ENCODE measurements at places on chromosomes 16 and 17.

- DNase-seq, result no peak
These were observed 26.0 kb downstream of the COPZ2 start for GRCh38 chr17:48011405-48012150.

DNA sequence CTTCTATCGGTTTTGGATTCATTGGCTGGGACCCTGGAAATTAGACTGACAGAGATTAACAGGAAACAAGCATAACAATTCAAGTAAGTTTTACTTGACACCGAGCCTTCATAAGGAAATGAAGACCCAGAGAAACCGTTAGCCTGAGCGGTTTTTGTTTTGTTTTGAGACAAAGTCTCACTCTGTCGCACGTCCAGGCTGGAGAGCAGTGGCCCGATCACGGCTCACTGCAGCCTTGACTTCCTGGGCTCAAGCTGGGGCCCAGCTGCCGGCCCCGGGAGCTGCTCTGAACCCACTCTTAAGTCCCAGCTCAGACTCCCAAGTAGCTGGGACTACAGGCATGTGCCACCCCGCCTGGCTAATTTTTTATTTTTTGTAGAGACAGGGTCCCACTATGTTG is 321.3 kb downstream of the SEC14L1 start:
- peak; percentile 63 for DNase-seq

- peak; percentile 76 for DNase-seq
These were observed 44.4 kb upstream of the MED13 start for GRCh38 chr17:62109378-62109902.

GRCh38 chr17:13704333-13704732 is 102.6 kb upstream of the HS3ST3A1 start:
- DNase-seq, result no peak

- DNase-seq, result no peak
These were observed 902 bp downstream of the KAT2A start for GRCh38 chr17:42120161-42120769.

- DNase-seq, result no peak
These were observed 23.7 kb downstream of the ZNF267 start for GRCh38 chr16:31897283-31897682.

- DNase-seq, result no peak
These were observed 21.9 kb downstream of the CMIP start for GRCh38 chr16:81466356-81466980.

DNA sequence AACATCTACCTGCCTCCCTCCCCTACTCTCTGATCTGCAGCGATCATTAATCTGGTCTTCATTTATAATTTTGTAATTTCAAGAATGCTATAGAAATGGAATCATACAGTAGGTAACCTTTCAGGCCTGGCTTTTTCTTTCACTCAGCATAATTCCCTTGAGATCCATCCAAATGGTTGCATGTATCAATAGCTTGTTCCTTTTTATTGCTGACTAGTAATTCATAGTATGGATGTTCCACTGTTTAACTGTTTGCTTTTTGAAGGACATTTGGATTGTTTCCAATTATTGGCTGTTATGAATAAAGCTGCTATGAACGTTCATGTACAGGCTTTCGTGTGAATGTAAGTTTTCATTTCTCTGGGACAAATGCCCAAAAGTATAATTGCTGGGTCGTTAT is 125.2 kb downstream of the USP31 start:
- no peak for DNase-seq

DNA sequence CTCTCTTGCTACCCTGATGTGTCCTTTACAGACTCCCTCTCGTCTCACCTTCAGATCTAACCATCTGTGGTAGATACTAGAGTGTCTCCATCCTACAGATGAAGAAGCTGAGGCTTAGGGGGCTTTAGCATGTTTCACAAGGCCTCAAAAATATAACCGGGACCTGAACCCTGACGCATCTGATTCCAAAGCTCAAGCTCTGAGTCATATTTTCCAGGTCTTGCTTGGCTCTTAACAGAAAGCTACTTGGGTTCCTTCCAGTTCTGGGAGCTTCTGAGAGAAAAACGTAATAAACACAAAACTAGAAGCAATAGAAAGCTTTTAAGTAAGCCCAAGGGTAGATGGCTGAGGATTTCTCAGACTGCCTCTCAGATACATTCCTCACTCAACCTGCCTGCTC is 224.3 kb upstream of the EEF2KMT start:
- DNase-seq, result no peak

DNA sequence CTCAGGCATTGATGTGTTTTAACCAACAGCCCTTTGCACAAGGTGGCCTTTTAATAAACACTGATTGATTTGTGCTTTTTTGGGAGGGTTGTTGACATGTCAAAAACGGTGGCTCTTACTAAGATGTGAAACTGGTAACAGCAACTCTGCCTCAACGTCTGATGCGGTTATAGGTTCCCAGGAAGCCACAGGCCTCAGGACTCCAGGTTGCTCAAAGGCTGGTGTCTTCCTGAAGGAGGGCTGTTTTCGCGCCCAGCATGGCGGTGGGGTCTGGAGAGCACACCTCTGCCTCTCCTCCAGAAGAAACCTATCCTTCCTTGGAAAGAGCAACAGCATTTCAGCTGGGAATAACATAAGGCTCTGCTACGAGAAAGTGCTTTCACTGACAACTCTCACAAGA is 187.5 kb downstream of the IRF8 start:
- DNase-seq, result no peak

- DNase-seq, result no peak
These were observed 24.0 kb upstream of the SREBF1 start for GRCh38 chr17:17860766-17861107.

GRCh38 chr17:59154292-59154720 is 680 bp downstream of the SKA2 start:
- peak; percentile 18 for DNase-seq

GRCh38 chr17:29557739-29558116 is 9.1 kb downstream of the ABHD15 start:
- DNase-seq, result no peak

GRCh38 chr17:70091696-70092095 is 16.7 kb downstream of the KCNJ16 start:
- DNase-seq, result no peak

DNA sequence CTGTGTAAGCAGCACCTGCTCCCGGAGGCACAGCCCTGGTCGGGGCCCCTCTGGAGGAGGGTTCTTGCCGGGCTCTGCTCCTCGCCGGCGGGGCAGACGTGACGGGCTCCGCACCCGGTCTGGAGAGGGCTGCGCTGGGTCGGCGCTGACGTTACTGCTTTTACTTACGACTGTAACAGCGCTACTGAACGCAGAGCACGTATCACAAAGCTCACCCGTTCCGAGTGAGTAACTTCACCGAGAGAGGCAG is 1.3 kb upstream of the RAB40C start:
- DNase-seq, result peak; percentile 70

- DNase-seq, result no peak
These were observed 6.4 kb downstream of the NGFR start for GRCh38 chr17:49501496-49501895.

DNA sequence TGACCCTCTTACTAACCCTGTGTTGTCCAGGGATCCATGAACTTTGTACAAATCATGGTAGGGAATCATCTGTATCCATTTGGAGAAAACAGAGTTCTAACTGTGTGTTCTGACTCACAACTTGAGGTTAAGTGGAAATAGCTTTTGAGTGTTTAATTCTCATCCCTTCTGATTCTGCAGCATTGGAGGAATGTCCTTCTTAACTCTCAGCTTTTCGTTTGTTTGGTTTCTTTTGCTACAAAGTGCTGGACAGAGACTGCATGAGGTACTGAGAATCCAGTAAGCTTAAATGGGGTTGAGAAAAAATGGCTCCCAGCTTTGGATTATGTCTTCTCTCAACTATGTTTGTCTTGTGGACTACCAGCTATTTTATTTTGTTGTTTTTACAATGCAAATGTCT is 352.1 kb upstream of the KIF2B start:
- no peak for DNase-seq

GRCh38 chr16:3797473-3797872 is 80.1 kb upstream of the TRAP1 start:
- no peak for DNase-seq

DNA sequence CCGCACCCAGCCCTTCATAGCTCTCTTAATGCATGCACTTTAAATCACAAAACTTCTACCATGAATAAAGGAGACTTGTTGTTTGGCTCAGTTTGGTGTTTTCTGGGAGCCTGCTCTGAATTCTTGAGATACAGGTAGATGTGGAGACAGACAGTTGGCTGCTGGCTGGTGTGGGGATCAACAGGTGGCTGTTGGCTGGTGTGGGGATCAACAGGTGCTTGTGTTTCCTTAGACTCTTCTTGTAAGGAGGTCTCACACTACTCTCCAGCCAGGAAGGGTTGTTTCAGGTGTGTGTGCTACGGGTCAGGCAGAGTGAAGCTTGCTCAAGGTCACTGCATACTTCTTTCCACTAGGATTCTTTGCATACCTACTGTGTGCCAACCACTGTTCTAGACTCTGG is 265.9 kb downstream of the HS3ST4 start:
- DNase-seq, result no peak

DNA sequence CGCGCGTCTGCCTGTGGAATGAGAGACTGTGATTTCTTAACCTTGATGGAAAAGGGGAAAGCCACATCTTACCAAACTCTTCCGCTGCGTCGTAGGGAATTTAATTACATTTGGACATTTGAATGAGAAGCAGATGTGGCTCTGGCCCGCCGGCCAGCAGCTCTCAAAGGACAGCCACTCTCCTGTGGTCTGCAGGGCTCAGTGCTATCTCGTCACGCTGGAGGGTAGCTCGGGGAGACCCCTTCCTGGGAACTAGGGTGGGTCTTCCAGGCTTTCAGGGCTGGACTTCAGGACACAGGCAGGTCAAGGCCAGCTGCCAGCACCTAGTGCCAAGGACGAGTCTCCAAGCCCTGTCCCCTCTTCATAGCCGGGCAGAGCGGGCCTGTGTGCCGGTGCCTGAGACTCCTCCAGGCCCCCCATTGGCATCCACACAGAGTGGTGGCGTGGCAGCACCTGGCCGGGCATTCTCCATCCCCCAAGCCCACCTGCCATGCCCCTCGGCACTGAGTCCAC is 15.9 kb upstream of the TBX2 start:
- no peak for DNase-seq

DNA sequence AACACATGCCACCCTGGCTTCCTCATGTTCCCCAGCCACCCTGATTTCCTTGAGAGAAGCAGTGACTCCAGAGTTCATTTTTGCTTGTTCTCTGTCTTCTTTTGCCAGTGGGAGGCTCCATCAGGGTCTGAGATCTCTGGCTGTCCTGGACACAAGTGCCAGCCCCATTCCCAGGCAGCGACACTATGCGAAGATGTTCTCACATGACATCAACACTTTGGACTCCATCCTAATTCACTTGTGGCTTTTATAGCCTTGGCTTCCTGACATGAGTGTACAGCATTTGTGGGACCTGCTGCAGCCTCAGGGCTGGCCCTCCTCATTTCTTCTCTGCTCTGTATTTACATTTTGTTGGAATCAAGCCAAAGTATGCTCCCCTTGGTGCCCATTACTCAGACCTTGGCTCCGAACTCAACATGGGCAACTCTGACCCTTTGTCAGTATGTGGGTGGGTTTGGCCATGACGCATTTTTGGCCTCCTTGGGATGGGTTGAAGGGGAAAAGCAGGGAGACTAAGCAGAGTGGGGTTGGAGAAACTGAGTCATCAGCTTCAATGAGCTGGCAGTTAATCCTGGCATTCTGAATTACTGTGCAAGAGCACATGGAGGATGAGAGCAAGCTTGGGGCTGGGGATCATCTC is 119.0 kb upstream of the EEF2KMT start:
- no peak for DNase-seq

GRCh38 chr16:72104905-72105304 is 11.3 kb downstream of the DHX38 start:
- no peak for DNase-seq

GRCh38 chr16:85570213-85570734 is 42.8 kb upstream of the GSE1 start:
- peak; percentile 66 for DNase-seq

- DNase-seq, result no peak
These were observed 1.7 kb upstream of the COASY start for GRCh38 chr17:42560246-42560645.

- no peak for DNase-seq
These were observed 64.3 kb downstream of the ZDHHC7 start for GRCh38 chr16:84947022-84947421.

GRCh38 chr16:78097548-78097947 is 1.9 kb upstream of the WWOX start:
- DNase-seq, result no peak

- no peak for DNase-seq
These were observed 23.3 kb upstream of the ERCC4 start for GRCh38 chr16:13896543-13897182.

GRCh38 chr16:19875900-19876299 is 8.7 kb downstream of the GPRC5B start:
- no peak for DNase-seq

- DNase-seq, result no peak
These were observed 971 bp downstream of the MINK1 start for GRCh38 chr17:4833941-4834680.

DNA sequence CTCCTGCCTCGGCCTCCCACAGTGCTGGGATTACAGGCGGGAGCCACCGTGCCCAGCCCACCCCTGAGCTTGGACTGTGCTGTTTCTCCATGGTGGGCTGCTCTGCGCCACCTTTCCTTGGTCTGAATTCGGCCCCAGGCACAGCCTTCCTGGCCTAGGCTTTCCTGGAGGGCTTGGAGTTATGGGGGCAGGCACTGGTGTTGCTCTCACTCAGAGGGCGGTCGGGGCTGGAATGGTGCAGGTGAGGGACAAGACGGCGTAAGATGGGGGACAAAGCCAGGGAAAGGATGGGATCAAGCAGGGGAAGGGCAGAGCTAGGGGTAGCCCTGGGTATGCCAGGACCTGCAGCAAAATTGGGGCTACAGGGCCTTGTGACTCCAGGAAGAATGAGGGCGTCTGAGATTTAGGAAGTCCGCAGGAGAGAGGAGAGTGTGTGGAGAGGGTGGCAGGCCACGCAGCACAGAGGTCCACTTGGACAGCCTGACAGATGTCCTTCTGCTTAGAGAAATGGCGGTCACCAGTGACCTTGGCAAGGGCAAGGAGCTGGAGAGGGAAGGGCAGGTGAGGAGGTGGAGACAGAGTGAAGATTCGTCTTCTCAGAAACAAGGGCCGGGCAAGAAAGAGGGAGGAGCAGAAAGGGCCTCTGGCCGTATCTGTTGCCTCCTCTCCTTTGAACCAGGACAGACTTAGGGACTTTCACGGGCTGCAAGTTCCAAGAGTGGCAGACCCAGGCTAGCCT is 1.6 kb upstream of the ATP6V0C start:
- no peak for DNase-seq

DNA sequence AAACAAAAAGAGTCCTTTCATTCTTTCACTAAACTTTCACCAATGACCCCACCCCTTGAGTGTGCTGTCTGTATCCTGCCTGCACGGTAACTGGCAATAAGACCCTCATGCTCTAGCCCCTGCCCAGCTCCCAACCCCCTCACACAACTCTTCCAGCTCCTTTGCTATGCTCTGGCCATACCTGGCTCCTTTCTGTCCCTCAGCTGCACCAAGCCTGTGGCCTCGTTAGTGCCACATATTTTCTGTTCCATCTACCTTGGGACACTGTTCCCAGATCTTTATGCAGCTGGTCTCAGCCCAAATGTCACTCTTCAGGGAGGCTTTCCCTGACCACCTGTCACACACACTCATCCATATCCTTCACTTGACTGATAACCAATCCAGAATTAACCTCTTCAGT is 47.3 kb downstream of the C16orf82 start:
- DNase-seq, result no peak

GRCh38 chr16:48383877-48384519 is 1.2 kb downstream of the SIAH1 start:
- no peak for DNase-seq

- peak; percentile 78 for DNase-seq
These were observed at the start of gene TELO2 for GRCh38 chr16:1492923-1493745. TELO2 (plus strand) TSS chr16:1493360; CDS start chr16:1494282, 922 bp downstream.
